ENCODE measurements at places on chromosomes 3 and 15.

GRCh38 chr3:9020426-9020825, 57.2 kb upstream of the RAD18 start:
- DNase-seq: no peak

DNA sequence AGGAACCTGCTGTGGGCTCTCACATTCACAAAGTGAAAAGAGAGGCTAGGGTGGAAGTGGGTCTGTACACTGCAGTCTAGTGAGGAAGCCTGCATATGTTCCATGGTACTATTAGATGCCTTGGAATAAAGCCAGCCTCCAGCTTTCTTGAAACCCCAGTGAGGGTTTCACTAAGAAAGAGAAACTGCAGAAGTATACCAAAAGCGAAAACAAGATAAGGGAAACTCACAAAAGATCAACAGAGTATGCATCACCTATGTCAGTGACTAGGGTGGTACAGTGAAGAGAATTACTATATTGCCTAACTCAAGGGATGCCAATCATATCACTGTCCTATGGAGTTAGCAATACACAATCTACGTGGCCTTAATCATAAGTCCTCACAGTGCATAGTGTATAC, 212.5 kb upstream of the GADL1 start:
- no peak for DNase-seq

- DNase-seq: no peak
These were observed 33.9 kb upstream of the ACAN start for GRCh38 chr15:88769161-88769971.

GRCh38 chr15:90617668-90618097, 88.0 kb downstream of the CRTC3 start:
- DNase-seq: no peak

DNA sequence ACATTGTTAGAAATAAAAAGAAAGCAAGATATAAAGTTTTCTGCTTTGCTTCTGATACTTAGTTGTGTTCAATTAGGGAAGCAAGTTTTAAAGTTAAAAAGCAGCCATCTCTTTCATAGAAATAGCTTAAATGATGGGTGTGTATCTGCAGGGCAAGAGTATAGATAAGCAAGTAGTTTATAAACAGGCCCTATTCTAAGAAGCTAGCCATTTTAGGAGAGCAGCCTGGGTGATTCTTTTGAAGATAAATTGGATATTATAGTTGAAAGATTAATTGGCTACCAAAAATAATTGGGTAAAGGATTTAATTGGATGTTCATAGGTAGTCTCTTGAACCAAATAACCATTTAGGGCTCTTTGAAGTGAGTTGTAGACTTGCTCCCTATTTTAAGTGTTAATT, 5.6 kb downstream of the EIF3J start:
- no peak for DNase-seq

GRCh38 chr3:15823092-15823491, 25.3 kb upstream of the ANKRD28 start:
- DNase-seq: no peak

DNA sequence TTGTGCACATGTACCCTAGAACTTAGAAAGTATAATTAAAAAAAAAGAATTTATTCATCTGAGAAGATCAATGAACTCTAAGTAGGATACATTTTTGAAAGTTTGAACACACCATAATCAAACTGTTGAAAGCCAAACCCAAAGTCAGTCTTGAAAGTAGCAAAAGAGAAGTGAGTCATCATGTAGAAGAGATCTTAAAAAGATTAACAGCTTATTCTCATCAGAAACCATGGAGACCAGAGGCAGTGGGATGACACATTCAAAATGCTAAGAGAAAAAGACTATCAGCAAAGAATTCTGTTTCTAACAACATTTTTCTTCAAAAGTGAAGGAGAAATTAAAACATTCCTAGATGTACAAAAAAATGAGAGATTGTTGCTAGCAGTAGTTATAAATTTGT, 60.7 kb downstream of the TIMP4 start:
- DNase-seq: no peak

- no peak for DNase-seq
These were observed 33.9 kb upstream of the TBC1D23 start for GRCh38 chr3:100226712-100227429.

- DNase-seq: no peak
These were observed 192.4 kb upstream of the RORA start for GRCh38 chr15:61421470-61421869.

GRCh38 chr15:57550640-57551039, 41.1 kb upstream of the MYZAP start:
- DNase-seq: no peak

DNA sequence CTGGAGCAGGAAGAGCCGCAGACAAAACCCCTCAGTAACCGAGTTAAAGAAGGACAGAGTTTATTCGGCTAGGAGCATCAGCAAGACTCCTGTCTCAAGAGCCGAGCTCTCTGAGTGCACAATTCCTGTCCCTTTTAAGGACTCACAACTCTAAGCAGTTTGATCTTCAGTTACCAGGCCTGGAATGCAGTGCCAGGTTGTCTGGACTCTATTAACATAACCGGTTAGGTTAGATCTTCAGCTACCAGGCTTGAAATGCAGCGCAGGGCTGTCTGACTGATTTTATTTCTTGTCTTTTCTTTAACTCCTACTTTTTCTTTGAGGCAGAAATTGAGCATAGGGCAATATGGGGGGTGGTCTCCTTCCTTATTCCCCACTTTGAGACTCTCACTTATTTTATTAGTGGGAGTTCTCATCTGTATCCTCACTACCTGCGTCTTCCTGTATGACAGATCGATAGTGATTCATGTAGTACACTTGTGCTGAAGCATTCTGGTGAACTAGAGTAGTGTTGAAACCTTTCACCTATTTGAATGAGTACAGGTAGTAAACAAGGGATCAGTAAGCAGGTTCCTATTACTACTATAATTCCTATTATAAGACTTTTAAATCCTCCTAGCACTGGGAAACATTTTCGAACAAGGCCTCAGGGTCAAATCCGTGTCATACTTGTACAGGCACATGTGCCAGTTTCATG, 325.0 kb downstream of the CGGBP1 start:
- no peak for DNase-seq

- DNase-seq: no peak
These were observed 31.8 kb downstream of the GPR171 start for GRCh38 chr3:151171145-151171757.

GRCh38 chr3:110814170-110815007, 257.2 kb upstream of the NECTIN3 start:
- DNase-seq: peak; percentile 72

- DNase-seq: no peak
These were observed 5.3 kb downstream of the PDIA5 start for GRCh38 chr3:123072152-123072551.

DNA sequence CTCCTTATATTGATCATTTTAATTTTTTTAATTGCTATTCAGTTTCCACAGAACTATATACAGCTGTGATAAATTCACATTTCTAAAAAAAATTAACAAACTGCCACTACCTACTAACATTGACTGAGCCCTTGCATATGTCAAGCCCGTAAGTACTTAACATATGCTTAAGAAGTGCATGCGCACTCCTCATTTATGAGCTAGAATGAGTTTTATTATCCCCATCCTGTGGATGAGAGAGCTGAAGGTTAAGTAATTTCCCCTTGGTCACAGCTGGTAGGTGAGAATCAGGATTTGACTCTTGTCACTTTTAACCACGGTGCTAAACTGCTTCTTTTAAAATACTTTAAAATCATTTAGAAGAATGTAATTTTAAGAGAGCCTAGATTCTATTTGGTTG, 25.9 kb downstream of the CXCR6 start:
- no peak for DNase-seq

- DNase-seq: no peak
These were observed 244.8 kb downstream of the LRRN1 start for GRCh38 chr3:4043867-4044575.

DNA sequence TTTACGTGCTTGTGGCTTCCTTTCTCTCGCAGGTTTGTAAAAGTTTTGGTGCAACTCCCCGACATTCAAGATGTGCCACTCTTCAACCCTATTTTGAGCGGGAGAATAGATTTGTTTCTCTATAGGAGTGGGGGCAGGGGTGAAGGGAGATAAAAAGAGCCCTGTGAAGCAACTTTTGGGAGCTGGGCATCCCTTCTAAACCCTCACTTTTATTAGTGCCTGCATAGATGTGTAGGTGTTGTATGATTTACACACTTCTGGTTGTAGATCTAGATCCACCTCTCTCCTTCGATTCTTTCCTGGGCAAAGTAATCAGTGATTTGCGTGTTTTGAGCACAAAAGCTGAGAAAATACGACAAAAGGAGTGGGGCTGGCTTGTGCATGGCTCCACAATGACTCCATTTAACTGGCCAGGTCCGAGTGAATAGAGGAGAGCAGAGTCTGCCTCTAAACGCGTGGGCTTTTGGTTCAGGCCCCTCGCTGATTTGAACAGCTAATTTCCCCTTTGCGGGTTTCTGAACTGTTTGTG, 17.7 kb downstream of the SOX2 start:
- DNase-seq: no peak

DNA sequence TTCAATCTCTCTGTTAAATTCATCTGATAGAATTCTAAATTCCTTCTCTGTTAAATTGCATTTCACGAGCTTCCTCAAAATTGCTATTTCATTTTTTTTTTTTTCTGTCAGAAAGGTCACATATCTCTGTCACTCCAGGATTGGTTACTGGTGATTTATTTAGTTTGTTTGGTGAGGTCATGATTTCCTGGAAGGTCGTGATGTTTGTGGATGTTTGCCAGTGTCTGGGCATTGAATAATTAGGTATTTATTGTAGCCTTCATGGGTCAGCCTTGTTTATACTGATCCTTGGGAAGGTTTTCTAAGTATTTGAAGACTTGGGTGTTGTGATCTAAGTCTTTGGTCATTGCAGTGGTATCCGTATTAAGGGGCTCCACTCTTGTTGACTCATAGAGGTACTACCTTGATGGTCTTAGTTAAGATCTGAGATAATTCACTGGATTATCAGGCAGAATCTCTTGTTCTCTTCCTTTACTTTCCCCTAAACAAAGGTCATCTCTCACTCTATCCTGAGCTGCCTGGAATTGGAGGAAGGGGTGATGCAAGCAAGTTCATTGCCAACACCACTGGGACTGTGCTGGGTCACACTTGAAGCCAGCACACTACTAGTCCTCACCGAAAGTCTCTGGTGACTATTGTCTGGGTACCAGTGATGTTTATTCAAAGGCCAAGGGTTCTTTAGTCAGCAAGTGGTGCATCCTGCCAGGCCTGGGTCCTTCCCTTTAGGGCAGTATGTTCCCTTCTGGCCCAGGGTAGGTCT, 231.1 kb downstream of the GBE1 start:
- DNase-seq: no peak

DNA sequence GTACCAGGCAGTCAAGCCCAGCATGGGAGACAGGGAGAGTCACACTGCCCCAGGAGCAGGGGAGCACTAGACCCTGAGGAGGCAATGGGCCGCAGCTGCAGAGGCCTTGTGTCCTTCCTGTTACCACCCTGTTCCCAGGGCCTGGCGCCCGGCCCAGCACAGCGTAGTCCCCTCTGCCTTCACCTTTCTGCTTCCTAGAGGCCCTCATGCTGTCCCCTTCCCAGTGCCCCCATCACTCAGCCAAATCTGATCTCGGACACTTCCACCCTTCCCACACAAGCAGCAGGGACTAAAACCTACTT, 6.9 kb upstream of the TBC1D2B start:
- no peak for DNase-seq

GRCh38 chr3:50170689-50171088, 15.6 kb downstream of the SEMA3F start:
- no peak for DNase-seq

- DNase-seq: no peak
These were observed 2.7 kb downstream of the PRKCD start for GRCh38 chr3:53163444-53164387.

DNA sequence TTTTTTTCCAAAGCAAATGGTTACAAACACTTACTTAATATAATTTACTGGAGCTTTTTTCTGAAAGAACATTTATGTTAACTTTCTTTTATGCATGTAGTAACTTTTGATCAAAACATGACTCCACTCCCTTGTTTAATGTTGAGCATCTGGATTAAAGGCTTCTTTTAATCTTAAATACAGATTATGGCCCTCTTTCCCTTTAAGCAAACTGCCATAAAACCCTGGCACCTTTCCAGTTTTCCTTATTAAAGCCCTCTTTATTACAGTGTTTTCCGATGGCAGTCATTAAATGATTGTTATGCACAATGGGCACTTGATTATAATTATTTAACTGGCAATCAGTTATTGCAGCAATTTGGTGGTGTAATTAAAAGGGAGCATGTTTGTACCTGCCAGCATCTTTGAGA, 167.0 kb downstream of the VGLL4 start:
- no peak for DNase-seq

DNA sequence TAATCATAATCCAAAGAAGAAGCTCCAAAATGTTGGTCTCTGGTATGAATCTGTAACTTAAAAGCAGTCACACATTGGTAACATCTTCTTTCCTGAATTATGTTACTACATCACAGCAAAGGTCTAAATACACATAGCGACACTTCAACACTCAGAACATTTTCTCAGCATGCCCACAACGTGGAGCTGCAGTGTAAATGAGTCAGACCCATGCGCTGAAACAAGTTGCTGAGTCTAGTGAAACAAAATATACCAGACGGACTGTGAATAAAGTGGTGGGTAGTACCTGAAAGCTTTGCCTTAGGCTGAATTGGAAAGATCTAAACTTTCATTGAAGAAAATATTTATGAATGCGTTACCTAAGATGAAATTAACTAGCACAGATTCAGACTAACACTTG, 33.2 kb upstream of the GOLGA8B start:
- DNase-seq: no peak

All from HFF-Myc (cell line).